ENCODE measurements at places on chromosomes 16 and 17.

DNA sequence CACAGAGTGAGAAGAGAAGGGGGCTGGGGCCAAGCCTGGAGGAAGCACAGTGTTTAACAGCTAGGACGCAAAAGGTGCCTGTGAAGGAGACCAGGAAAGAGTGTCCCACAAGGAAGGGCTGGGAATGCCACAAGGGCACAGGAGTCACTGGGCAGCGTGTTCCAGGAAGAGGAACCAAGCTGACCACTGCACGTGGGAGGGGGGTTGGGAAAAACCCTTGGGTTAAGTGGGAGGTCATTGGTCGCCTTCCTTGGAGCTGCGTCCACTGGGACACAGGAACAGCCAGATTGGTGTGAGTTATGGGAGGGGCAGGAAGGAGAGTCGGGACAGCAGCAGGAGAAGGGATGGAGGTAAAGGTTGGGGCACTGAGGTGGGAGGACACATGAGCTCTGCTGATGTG, 12.9 kb downstream of the TTYH2 start:
- H3K27me3 ChIP-seq = no peaks in the 10 kb centered on the region
- no peak overlapping the region for H3K4me3 ChIP-seq
- DNase-seq = no peak
- no peaks in the 10 kb centered on the region for H3K36me3 ChIP-seq
- no peak overlapping the region for H3K27ac ChIP-seq

- no peak overlapping the region for H3K4me3 ChIP-seq
- peaks cover 29% of the 10 kb centered on the region for H3K36me3 ChIP-seq
- H3K27me3 ChIP-seq = no peaks in the 10 kb centered on the region
Measured at GRCh38 chr16:67885976-67886375, 1.3 kb downstream of the NRN1L start.

DNA sequence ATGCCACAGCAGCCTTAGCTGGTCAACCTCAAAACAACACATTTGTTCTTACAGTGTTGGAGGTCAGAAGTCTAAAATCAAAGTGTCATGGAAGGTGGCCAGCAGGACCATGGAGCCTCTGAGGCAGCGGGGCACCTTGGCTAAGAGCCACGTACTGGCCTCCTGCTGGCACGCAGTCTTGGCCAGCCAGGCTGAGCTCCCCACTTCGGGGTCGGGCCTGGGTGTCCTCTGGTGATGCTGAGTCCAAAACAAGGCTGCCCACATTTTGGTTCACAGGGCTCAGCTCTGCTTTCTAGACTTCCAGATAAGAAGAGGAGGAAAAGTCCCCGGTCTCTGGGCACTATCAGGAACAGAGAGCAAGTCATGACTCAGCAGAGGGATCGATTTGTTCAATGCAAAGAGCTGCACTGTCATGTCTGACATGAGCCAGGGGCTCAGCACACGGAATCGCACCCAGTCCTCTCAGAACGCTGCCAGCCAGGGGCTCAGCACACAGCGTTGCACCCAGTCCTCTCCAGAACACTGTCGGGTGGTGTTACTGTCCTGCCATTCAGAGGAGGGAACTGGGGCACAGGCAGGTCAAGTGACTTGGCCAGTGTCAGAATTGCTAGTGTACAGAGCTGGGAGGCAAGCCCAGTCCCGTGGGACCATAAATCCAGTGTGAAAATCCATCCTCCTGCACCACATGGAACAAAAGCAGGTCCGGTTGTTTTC, 2.5 kb downstream of the LGALS9 start:
- H3K4me1 ChIP-seq = peaks cover 11% of the 10 kb centered on the region
- no peaks in the 10 kb centered on the region for H3K27me3 ChIP-seq
- H3K36me3 ChIP-seq = no peaks in the 10 kb centered on the region
- H3K27ac ChIP-seq = peak overlapping the region; percentile 89

- H3K36me3 ChIP-seq = no peaks in the 10 kb centered on the region
- no peak overlapping the region for H3K27ac ChIP-seq
- no peak for DNase-seq
- H3K4me3 ChIP-seq = no peak overlapping the region
- peaks cover 9% of the 10 kb centered on the region for H3K4me1 ChIP-seq
Measured at GRCh38 chr17:48497103-48497502, 33.7 kb downstream of the HOXB1 start.

- no peaks in the 10 kb centered on the region for H3K36me3 ChIP-seq
- no peak overlapping the region for H3K4me3 ChIP-seq
- no peaks in the 10 kb centered on the region for H3K4me1 ChIP-seq
- no peaks in the 10 kb centered on the region for H3K27me3 ChIP-seq
Measured at GRCh38 chr16:65323655-65324237, 201.9 kb upstream of the CDH11 start.

- no peaks in the 10 kb centered on the region for H3K27me3 ChIP-seq
- H3K27ac ChIP-seq = no peak overlapping the region
- DNase-seq = no peak
- no peaks in the 10 kb centered on the region for H3K36me3 ChIP-seq
- no peak overlapping the region for H3K4me3 ChIP-seq
Measured at GRCh38 chr17:78241277-78242023, 10.0 kb downstream of the TMEM235 start.

DNA sequence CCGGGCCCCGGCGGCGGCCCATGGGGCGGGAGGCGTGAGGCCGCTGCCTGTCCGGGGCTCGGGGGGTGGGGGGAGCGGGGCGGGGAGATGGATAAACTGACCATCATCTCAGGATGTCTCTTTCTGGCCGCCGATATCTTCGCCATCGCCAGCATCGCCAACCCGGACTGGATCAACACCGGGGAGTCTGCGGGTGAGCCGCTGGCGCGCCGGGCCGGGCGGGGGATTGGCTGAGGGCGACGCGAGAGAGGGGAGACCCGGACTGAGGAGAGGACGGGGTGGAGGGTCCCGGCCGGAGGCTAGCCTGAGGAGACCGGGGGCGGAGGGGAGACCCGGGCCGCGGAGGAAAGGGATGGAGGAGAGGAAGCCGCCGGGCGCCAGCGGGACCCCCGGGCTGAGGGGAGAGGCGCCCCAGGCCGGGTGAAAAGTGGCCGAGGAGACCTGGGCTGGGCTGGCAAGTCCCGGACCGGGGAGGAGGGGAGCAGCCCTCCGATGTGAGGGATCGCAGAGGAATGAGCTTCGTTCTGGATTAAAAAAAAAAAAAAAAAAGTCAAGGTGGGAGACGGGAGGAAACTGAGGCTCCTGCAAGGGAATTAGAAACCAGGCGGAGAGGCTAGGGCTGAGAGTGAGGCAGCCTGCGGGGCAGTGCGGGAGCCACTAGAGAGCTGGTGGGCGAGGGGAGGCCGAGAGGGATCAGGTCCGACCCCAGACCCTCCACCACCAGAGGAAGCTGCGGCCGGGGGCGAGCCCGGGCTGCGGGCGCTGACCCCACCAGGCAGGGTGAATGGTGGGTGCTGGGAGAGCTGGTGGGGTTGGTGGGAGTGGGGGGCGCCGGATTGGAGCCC, 526 bp downstream of the MOSMO start:
- no peaks in the 10 kb centered on the region for H3K36me3 ChIP-seq
- peak overlapping the region; percentile 98 for H3K4me3 ChIP-seq
- H3K27me3 ChIP-seq = no peaks in the 10 kb centered on the region
- H3K4me1 ChIP-seq = peaks cover 22% of the 10 kb centered on the region
- DNase-seq = no peak

GRCh38 chr16:3949287-3949686, 68.8 kb upstream of the CREBBP start:
- no peak for DNase-seq
- H3K27ac ChIP-seq = no peak overlapping the region
- H3K27me3 ChIP-seq = no peaks in the 10 kb centered on the region
- H3K4me3 ChIP-seq = no peak overlapping the region

- no peak within 1 kb of the TSS for H3K27ac ChIP-seq
- peak; percentile 73 for DNase-seq
- peaks cover 5% of the 10 kb centered on the region for H3K4me1 ChIP-seq
- peaks cover 9% of the 10 kb centered on the region for H3K27me3 ChIP-seq
- peak within 1 kb of the TSS; percentile 84 for H3K4me3 ChIP-seq
Measured at GRCh38 chr17:72120642-72121163, at the start of gene SOX9. TSS of gene SOX9 (plus strand) at chr17:72121020. CDS start at chr17:72121392, 372 bp downstream.

DNA sequence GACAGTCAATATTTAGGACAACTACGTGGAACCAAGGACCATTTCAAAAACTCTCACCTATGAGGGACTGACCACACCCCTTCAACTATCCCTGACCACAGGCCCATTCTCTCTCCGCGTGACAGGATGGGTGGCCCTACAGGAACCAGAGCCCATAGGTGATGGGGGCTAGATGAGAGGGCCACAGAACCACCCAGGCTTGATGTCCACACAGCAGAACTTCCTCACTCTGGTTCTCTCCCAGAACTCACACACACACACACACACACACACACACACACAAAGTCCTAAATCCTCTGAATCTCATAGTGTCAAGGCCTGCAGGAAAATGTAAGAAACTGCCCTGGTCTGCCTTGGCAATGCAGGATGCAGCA, 1.5 kb downstream of the ZNF319 start:
- H3K4me3 ChIP-seq = no peak overlapping the region
- no peaks in the 10 kb centered on the region for H3K27me3 ChIP-seq
- H3K27ac ChIP-seq = no peak overlapping the region
- no peaks in the 10 kb centered on the region for H3K36me3 ChIP-seq

DNA sequence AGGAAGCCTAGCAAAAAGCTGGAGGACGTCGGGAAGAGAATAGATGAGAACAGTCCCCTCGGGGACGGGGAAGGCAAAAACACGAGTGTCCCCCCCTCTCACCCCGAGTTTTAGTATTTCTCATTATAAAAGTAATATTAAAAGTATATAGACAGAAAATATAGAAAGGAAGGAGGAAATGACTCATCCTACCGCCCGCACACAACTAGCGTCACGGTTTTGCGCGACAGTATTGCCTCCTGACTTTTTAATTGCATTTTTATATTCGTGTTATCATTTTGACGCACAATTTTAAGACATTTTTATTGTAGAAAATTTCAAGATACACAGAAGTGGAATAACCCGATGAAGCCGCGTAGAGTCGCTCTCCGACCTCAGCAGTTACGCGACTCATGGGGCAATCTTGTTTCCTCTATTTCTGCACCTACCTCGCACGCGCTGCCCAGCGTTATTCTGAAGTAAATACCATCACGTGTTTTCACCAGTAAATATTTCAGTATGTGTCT, 652 bp upstream of the SLC25A19 start:
- peaks cover 12% of the 10 kb centered on the region for H3K36me3 ChIP-seq
- peak overlapping the region; percentile 66 for H3K4me3 ChIP-seq
- H3K4me1 ChIP-seq = peaks cover 40% of the 10 kb centered on the region
- no peaks in the 10 kb centered on the region for H3K27me3 ChIP-seq

DNA sequence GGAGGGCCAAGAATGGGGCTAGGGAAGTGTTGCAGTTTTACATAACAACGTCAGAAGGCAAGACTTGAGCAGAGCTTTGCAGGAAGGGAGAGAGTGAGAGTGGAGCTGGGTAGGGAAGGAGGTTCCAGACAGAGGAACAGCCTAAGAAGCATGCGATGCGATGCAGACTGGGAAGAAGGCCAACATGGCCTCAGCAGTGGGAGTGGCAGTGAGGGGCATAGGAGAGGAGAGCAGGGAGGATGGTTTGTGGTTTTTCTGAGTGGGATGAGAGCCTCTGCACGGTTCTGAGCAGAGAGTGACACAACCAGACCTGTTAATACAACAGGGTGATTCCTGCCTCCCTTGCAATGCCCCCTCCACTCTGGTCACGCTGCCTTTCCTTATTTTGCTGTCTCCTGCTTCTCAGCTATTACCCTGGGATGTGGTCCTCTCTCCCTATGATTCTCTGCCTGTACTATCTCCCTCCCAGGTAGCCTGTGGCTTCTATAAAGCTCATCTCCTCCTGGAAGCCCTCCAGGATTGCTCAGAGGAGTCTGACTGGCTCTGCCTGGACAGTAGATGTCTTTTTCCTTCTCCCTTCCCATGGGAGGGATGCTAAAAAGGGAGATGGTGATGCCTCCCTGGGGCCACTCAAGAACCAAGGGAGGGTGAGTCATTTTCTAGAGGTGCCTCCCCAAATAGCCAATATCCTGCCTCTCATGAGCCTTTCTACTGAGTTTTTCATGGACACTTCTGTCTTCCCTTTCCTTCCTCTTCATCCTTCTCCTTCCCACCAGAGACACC, 38.7 kb upstream of the NGFR start:
- no peak overlapping the region for H3K4me3 ChIP-seq
- H3K27ac ChIP-seq = no peak overlapping the region
- 0 out of 2 replicates have a peak, but pooled peaks cover 3% of the 10 kb centered on the region for H3K27me3 ChIP-seq
- DNase-seq = no peak
- H3K4me1 ChIP-seq = no peaks in the 10 kb centered on the region
- H3K36me3 ChIP-seq = no peaks in the 10 kb centered on the region

GRCh38 chr17:76479515-76480060, 12.2 kb downstream of the AANAT start:
- H3K27ac ChIP-seq = no peak overlapping the region
- no peak overlapping the region for H3K4me3 ChIP-seq
- H3K36me3 ChIP-seq = peaks cover 2% of the 10 kb centered on the region

DNA sequence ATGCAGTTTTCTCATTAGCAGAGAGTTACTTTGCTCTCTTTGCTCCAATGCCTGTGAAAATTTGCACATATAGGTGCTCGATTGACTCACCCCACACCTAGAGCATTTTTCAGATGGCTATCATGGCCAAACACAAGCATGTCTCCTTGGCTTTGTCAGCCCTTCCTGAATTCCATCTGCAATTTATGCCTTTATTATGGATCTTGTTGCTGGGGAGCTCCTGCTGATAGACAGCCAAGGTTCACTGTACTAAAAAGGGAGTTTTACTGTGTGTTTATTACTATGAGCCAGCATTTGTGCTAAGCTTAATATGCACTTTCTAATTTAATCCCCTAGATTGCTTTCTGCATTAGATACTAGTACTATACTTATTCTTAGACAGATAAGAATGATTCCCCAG, 93.3 kb downstream of the TOX3 start:
- no peaks in the 10 kb centered on the region for H3K36me3 ChIP-seq
- no peak for DNase-seq
- H3K4me3 ChIP-seq = no peak overlapping the region

DNA sequence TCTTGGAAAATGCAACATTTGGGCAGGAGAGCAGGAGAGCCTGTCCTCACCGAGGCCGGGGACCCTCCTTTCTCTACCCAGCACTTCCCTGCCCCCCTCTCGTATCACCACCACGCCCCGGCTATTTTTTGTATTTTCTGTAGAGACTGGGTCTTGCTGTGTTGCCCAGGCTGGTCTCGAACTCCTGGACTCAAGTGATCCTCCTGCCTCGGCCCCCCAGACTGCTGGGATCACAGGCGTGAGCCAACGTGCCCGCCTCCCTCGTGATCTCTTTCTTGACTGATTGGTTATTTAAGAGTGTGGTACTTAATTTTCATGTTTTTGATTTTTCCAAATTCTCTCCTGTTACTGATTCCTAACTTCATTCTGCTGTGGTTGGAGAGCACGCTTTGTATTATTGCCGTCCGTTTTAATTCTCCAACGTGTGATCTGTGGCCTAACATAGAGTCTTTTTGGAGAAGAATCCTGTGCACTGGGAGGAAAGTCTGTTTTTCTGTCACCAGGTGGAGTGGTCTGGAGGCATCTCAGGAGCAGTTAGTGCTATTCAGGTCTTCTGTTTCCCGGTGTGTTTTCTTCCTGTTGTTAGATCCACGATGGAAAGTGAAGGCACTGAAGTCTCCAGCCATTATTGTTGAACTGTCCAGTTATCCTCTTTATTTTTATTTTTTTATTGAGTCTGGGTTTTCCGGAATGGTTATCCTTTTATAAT, 40.4 kb downstream of the ZNF778 start:
- H3K27me3 ChIP-seq = no peaks in the 10 kb centered on the region
- no peaks in the 10 kb centered on the region for H3K4me1 ChIP-seq
- no peak overlapping the region for H3K4me3 ChIP-seq
- DNase-seq = no peak
